T-helper 17 cell (primary cell): ENCODE measurements at places on chromosomes 12 and 14.

DNA sequence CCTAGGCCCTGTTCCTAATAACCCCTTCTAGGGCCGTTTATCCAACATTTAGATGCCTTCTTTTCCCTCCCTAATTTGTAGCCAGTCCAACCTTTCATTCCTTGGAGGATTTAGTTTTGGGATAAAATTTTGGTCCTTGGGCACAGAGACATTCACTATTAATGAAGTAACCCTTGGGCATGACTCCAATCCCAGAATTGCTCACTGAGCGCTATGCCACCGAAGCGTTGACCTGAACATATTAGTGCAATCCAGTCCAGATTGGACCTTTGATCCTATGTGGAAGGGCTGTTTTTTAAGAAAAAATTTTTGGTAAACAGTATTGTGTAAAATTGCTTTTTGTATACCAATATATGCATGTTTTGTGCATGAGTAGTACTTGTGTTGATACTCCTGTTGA is 10.0 kb downstream of the DACT1 start:
- DNase-seq: no peak

GRCh38 chr12:91388573-91388972 is 206.0 kb upstream of the DCN start:
- no peak for DNase-seq

GRCh38 chr14:28608851-28609828 is 157.4 kb upstream of the FOXG1 start:
- DNase-seq: no peak

GRCh38 chr12:76022506-76022905 is 9.1 kb downstream of the PHLDA1 start:
- no peak for DNase-seq

GRCh38 chr12:91379051-91379775 is 196.6 kb upstream of the DCN start:
- DNase-seq: no peak

DNA sequence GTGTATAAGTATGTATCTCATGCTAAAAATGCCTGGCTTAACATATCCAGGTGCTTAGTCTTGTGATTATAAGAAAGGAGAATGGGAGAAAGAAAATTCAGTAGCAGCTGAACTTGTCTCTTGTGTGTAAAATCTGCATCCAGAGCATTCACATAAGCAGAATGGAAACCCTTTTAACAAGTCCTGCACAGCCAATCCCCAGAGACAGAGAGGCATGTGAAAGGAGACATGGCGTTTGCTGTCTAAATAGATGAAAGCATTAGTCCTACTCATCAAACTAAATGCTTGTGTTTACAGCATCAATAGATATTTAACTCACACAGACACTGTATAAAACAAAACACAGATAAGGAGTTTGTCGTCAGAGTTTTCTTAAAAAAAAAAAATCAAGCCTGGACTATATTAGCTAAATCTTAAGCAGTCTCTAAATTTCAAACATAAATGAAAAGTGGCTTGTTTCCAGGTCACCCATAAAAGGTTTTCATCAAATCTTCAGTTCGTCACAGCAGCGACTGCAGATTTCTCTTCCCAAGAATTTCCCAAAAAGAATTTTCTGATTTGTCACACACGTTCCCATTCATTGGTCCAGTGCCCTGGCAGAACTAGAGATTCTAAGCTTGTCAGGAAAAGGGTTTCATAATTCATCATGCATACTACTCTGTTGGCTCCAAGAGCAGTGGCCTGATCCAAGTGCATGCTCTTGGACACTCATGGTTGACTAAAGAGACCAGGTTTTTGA is 249.2 kb downstream of the BTG1 start:
- no peak for DNase-seq

DNA sequence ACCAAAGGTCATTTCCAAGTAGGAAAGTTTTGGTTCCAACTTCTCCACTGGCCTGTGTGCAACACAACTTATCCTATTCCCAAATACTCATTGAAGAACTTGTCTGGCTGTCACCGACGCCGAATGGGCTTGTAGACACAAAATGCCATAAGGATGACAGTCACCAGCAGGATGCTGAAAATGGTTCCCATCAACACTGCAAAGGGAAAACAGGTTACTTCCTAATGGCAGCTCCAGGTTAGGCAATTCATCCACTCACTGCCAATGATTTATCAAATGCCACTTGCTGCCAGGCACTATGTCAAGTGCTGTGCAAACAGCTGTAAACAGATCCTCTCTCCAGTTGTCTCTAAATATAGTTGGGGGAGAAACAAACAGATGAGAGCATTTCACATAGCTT is 6.1 kb downstream of the C12orf76 start:
- DNase-seq: no peak

GRCh38 chr12:100632445-100632892 is 59.0 kb downstream of the GAS2L3 start:
- no peak for DNase-seq

DNA sequence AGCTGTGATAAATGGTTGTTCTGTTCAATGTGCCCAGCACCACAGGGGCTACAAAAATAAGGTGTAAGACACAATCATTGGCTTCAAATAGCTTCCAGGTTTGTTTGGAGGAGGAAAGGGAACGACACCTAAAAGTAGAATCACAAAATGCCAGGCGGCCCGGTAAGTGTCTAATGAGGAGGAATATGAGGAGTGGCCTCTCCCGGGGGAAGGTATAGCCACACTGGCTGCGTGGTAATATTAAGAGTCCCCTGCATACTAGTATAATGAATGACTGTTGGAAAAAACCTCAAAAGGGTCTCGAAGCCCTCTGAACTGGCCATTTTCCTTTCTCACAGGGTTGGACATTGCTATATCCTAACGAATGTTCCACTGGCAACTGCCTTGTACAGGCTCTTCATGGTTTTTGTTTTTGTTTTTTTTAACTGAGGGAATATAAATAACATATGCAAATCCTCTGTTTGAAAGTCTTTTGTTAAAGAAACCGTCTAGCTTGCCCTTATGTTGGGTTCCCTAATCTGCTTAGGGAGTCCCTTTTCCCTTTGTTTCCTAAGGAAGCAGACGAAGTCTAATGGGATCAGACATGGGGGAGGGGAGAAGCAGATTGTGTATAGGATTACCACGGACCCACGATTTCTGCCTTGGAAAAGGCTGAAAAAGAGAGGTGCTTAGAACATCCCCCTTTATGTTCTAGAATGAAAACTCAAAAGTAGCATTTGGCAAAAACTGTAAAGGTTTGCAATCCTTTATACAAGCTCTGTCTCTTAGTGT is 4.2 kb downstream of the CCDC60 start:
- no peak for DNase-seq

- DNase-seq: no peak
Observed at GRCh38 chr14:89171168-89171567, 245.9 kb downstream of the FOXN3 start.

- no peak for DNase-seq
Observed at GRCh38 chr14:64965356-64966000, 6.7 kb downstream of the RAB15 start.
